ENCODE measurements at places on chromosomes 2 and 18.

- DNase-seq: no peak
These were observed 11.7 kb upstream of the SMAD7 start for GRCh38 chr18:48962252-48962993.

DNA sequence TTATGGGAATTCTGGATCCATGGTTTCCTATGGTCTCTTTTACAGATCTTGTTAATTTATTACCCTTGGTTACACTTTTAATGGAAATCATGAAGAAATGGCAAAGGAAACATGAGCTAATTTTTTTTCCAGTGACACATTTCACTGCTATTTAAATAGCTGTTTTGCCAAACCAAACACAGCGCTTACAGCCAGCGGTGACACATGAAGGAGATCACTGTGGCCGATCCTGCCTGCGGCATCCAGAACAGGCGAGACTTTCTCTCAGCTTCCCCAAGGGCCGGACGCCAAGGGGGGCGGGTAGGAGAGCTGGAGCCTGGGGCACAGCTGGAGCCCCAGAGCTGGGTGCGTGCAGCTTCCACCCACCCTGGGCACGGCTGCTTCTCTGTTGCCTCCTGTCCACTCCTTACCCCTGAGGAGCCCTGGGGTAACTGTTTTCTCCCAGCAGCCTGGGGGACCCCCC lies 81.4 kb upstream of the PKDCC start:
- DNase-seq: no peak

DNA sequence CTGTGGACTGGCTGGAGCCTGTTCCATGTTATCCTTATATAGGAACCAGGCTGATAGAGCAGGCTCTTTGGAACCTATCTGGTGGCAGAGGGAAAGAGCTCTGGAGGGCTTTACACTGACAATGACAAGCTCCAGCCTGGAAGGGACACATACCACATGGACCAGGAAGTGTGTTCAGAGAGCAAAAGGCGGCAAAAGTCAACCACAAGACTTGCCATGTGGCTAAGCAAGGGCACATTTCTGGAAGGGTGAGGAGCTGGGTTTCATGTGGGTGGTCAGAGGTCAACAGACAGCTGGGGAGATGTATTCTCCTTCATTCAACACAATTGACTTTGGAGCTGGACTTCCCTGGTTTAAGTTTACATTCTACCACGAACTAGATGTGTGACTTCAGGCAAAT lies 325.2 kb downstream of the DYSF start:
- no peak for DNase-seq

DNA sequence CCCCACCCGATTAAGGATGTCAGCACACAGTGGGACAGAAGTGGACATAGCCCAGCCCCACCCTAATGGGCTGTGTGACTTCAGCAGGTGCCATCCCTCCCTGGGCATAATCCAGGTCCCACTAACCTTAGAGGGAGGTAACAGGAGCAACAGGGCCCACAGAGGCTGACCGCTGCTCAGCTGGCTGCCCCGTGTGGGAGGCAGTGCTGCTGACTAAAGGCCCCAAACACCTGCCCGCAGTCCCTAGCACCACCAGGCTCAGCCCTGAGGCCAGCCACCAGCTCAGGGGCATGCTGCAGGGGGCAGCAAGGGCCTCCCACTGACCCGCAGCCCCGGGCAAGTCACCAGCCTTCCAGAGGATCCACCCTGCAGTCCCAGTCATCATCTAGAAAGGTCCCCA lies 14.6 kb downstream of the BIN1 start:
- DNase-seq: no peak

GRCh38 chr18:23875966-23876895 lies 138.3 kb upstream of the TTC39C start:
- DNase-seq: no peak

GRCh38 chr2:223674998-223675609 lies 72.9 kb upstream of the SCG2 start:
- no peak for DNase-seq

All from DMS153 (cell line).